CD4-positive, alpha-beta T cell (primary cell): ENCODE measurements at places on chromosomes 5 and 9. TPM values are rescaled to one million over a fixed set of nuclear protein-coding genes. Genes with fewer than 3 reads are reported as not detected.

GRCh38 chr9:116635908-116636307 is 51.2 kb upstream of the TRIM32 start:
- no peak for DNase-seq

Gene PPP3R2
- not detected for total RNA-seq

- DNase-seq = no peak
These were observed 14.2 kb downstream of the GLIPR2 start for GRCh38 chr9:36150574-36151315.

DNA sequence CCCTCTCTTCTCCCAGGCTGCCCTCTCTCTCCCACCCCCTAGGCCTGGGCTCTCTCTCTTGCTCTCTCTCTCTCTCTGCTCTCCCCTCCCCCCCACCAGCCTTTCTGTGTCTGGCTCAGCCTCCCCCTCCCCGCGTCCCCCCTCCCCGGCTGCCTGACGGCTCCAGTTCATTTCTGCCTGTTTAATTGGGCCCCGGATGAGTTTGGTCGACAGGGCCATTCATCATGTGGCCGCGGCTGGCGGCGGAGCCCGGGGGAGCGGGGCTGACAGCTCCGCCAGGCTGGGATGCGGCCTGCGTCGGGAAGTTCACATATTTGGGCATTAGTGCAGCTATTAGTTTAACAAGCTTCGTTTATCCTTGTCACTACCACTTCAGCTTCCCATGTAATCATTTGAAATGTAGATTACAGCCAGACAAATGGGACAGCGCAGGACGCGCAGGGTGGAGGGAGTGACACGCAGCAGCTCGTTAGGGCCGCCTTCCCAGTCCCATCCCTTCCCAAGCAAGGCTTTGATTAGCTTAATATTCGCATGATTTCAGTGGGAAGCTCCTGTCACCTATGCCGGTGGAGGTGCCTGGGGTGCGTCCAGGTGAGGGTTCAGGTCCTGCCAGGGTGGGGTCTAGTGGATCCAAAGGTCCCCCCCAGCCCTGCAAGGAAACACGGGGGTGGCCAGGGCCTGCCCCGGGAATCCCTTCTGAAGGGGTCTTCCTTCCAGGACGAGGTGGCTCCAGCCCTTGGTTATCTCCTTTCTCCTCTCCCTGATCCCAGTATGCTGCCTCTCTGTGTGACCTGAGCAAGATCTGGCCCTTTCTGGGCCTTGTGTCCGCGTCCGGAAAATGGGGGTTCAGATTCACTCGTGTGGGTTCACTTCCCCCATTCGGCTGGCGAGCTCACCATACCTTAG is 214.8 kb downstream of the PAX5 start:
- no peak for DNase-seq

DNA sequence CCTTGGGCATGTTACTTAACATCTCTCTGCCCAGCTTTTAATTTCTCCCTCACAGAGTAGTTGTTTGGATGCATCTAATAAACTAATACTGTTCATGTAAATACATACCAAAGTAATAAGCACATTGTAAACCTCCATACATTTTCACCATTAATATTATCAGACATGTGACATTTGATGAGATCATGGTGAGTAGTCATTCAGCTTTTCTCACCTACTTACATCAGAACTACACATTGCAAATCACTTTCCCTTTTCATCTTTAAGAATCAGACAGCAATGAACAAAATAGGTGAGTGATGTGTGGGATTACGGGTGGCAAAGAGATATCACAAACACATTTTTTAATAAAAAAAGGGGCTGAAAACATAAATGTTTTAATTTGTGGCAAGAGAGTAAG is 89.3 kb downstream of the JAKMIP2 start:
- no peak for DNase-seq

DNA sequence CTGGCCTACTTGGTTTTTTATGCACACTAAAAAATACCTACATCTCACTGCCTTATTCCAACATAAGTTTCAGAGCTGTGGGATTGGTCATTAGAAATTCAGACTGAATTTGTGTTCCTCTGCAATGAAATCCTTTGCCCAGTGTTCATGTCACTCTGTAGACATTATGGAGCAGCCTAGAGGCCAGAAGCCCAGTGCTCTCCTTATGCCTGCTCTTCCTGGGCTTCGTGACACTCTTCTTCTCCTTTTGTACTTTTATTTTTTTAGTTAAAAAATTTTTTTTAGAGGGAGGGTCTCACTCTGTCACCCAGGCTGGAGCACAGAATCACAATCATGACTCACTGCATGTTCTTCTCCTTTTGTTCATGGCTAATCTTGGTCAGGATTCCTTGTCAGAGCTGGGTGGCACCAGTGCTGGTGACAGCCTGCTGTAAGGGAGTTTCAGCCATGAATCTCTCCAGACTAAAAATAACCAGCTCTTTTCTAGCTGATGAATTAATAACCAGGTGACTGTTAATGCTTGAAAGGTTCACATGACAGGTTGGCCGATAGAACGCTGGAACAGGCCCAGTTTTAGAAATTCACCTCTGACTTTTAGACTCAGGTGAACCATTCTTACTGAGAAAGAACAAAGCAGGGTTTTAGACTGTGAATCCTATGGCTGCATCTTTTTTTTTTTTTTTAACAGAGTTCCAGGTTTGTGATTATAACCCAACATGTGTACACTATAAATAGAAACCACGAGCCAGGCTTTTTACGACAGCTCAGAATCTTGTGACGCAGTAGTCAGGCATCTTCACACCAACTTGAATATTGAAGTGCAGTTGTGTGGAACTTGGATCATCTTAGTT is 34.1 kb upstream of the C5orf47 start:
- no peak for DNase-seq

Gene ANXA2R
- total RNA-seq = 45.6 TPM

DNA sequence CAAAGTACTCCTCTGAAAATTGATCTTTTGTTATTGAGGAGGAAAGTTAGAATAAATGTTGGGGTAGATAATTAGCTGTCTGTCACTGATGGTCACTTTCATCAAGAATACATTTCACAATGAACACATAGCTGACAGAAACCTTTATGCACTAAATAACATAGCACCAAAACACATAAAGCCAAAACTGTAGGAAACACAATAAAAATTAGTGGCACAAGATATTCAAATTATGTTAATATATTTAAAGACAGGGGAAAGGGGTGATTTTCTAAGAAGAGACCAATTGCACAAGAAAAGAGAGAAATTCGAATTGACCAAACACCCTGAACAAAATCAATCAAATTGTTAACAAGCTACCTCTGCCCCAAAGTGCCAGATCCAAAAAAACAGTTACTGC is 89.7 kb downstream of the AK8 start:
- DNase-seq = no peak

Gene BAAT
- not detected for total RNA-seq

GRCh38 chr5:125746917-125747316 is 676.3 kb upstream of the GRAMD2B start:
- no peak for DNase-seq

GRCh38 chr9:125525921-125526631 is 180.9 kb downstream of the MAPKAP1 start:
- no peak for DNase-seq

Gene SPATA31E1
- not detected for total RNA-seq

Gene CCNG1
- total RNA-seq = 116 TPM

- DNase-seq = no peak
These were observed 211.1 kb downstream of the DMRTA1 start for GRCh38 chr9:22657713-22658112.
